Ascending aorta (tissue), 2 donors: ENCODE measurements at places on chromosomes 2 and 18. TPM values are rescaled to one million over a fixed set of nuclear protein-coding genes. Genes with fewer than 3 reads are reported as not detected.

DNA sequence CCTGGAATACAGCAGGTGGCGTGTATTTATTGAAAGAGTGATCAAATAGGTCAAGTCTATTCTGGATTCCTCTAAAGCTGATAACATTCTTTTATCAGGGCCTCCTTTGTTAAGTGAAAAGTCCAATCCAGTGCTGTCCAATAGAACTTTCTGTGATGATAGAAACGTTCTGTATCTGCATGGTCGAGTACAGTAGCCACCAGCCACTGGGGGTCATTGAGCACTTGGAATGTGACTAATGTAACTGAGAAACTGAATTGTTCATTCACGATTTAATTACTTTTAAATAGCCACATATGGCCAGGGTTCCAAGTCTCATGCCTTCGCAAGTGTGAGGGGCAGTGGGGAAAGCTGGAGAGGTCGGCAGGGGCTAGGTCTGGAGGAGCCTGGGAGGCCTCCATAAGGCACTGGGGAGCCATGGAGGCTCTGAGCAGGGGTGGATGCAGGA lies 20.5 kb downstream of the SH2D6 start:
- H3K27me3 ChIP-seq, result no peaks in the 10 kb centered on the region
- H3K4me3 ChIP-seq, result no peak overlapping the region
- peaks cover 18% of the 10 kb centered on the region for H3K4me1 ChIP-seq
- peak overlapping the region; percentile 89 for H3K27ac ChIP-seq

Gene POU3F3
- total RNA-seq, result 0.21 TPM

Gene UGT1A3
- not detected for total RNA-seq

- peaks cover 40% of the 10 kb centered on the region for H3K4me1 ChIP-seq
- no peaks in the 10 kb centered on the region for H3K36me3 ChIP-seq
- no peaks in the 10 kb centered on the region for H3K27me3 ChIP-seq
- H3K4me3 ChIP-seq, result no peak overlapping the region
- no peak for DNase-seq
These were observed 6.3 kb downstream of the STARD7 start for GRCh38 chr2:96202152-96202854.
